ENCODE measurements at places on chromosomes 2 and 18. TPM values are rescaled to one million over a fixed set of nuclear protein-coding genes. Genes with fewer than 3 reads are reported as not detected.
A peak's percentile ranks its signal among the peaks of the same experiment; 100 is the strongest.

- ATAC-seq = no peak
Observed at GRCh38 chr2:24571828-24572442, 80.9 kb downstream of the NCOA1 start.

GRCh38 chr2:130341562-130342019, 1.1 kb upstream of the IMP4 start:
- ATAC-seq = no peak

DNA sequence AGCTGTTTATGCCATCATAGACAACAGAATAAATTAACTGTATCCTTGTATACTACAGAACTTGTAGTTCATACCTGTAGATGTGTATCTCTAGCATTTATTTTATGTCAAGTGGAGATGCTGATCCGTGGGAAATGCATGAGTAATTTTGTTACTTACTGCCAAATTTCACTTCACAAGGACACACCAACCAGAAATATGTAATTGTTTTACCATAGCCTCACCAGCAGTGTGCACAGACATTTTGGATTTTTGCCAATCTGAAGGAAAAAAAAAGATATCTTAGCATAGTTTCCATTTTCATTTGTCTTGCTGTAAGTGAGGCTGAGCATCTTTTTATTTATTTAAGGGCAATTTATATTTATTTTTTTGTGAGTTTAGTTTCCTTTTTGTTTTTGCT, 265.1 kb upstream of the OSR1 start:
- ATAC-seq = no peak

GRCh38 chr2:218727502-218728165, 17.0 kb downstream of the TTLL4 start:
- ATAC-seq = no peak

DNA sequence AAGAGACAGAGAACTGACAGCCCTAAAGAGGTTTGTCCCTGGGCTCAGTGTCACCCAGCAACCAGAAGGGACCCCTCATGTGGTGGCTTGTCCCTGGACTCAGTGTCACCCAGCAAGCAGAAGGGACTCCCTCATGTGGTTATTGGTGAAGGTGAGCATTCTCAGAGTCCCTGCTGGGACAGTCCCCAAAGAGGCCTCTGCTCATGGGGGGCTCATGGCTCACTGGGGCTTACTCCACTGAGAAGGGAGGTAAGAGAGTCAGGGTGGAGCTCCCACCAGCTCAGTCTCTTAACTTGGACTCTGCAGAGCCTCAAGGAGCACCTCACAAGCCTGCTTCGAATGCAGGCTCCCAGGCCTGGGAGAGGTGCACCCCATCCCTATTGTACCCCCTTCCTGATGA, 145.2 kb upstream of the COPS8 start:
- no peak for ATAC-seq

- no peak for ATAC-seq
Observed at GRCh38 chr2:84238907-84239306, 220.2 kb downstream of the SUCLG1 start.

DNA sequence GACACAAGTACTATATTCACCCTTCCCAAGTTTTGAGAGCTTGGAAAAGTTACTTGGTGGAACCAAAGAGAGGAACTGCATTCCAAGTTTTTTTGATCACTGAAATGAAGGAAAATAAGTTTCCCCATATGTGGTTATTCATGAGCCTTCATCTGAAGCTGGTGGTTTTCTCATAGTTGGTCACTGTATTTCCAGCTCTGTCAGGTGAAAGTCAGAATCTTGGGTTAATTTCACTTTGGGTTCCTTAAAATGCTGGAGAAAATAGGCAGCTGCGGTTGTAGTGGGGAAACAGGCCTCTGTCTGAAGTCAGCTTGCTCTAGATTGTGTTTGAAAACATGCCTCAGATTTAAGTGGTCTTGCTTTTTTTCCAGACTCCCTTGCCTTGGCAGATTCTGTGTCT, 200.5 kb downstream of the HRH4 start:
- no peak for ATAC-seq

DNA sequence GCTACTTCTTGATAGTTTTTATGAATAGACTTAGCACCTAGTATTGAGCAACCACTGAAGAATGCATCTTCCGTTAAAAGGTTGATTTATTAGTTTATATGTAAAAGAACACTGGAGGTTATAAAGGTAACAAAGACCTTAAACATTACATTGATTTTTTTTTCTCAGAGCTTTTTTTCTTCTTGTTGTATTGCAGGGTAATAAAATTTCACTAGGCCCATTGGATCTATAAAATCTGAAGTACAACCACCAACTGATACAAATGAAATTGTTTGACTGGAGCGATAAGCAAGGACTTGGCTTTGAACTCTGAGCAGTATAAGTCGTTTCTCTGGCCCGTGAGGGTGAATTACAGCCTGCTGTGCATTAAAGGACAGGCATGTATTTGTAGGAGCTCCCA, 344.0 kb downstream of the LRRTM1 start:
- ATAC-seq = no peak

DNA sequence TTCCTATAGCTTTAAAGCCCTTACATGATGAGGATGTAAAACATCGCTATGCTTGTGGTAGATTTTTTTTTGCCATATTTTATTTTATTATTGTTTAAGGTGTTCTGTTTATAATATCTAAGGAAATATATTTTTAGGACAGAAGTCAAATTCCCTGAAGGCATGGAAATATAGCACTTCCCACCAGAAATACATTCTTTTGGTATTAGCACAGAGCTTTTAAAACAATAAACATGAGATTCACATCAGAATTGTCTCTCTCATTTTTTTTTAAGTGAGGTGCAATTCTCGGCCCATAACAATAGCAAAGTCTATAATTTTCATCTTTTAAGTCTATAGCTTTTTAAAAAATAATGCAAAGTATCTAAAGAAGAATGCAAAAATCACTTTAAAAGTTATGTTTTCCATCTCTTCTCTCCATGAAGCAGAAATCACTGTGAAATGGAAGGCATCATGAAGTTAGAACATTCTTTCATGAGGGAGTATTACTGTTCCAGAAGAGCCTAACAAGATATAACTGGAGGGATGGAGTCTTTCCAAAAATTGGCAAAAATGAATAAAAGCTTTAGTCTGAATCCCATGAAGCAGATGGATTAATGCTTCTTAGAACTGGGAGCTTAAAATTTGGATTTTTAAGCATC, 283.6 kb upstream of the TRIB2 start:
- ATAC-seq = no peak

- ATAC-seq = no peak
Observed at GRCh38 chr18:8238507-8238906, 370.7 kb upstream of the RAB12 start.

- no peak for ATAC-seq
Observed at GRCh38 chr18:67199993-67200617, 316.4 kb downstream of the DSEL start.

GRCh38 chr2:20146401-20146800, 78.5 kb downstream of the SDC1 start:
- no peak for ATAC-seq

DNA sequence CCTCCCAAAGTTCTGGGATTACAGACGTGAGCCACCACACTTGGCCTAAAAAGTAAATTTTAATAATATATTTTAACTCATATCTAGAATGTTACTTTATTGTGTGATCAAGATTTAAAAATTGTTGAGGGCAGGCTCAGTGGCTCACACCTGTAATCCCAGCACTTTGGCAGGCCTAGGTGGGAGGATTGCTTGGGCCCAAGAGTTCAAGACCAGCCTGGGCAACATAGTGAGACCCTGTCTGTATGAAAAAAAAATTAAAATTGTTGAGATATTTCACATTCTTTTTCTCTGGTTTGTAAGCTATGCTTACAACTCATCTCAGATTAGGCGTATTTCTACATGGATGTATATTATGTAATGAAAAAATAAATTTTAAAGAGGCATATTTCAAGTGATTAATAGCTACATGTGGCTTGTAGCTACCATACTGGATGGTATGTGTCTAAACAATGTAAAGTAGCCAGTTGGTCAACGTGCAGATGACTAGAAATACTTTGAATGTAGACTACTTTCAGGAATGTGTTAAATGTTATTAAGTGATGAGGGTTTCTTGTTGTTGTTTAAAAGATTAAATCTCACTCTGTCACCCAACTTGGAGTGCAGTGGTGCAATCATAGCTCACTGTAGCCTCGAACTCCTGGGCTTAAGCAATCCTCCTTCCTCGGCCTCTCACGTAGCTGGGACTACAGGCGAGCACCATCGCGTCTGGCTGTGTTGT, 5.9 kb downstream of the RAB10 start:
- ATAC-seq = no peak

DNA sequence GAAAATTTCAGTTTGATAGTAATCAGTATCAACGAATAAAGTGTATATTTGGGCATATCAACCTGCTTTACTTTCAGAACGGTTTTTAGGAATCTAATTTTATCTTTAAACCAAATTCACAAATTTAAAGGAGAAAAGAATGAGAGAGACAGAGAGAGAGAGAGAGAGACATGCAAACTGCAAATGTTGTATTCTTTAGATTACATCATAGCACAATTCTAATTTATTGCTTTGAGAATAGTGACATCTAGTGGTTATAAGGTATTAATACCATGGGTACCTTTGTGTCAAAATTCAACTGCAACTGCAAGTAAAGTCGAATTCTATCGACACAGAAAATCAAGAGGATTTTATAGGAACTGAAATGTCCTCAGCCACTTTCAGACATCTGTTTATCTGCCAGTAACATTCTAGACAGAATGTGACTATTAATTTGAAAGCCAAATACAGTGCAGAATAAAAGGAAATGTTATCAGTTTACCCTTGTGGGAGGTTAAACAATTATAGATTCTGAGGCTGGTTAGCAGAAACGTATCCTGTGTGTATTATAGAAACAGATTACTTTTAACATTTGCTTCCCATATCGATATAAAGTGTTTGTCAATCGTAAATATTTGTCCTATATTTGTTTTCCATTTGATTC, 529.8 kb upstream of the VRK2 start:
- ATAC-seq = no peak

DNA sequence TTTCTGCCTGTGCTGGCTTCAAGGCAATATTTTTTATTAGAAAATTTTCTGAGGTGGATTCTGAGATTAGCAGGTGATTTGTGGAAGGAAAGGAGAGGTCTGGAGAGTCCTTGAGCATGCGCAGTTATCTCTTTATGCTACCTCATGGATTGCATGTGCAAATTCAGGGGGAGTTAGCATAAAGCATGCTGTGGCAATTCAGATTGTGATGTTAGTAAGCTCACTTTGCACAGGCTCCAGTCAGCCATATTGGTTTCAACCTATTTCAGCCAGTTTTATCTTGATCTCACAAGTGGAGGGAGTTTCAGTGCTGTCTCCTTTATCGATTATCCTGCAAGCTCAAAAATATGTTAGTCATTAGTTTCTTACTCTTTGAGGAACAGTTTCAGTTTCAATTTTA, 2012.3 kb upstream of the PIK3C3 start:
- no peak for ATAC-seq

DNA sequence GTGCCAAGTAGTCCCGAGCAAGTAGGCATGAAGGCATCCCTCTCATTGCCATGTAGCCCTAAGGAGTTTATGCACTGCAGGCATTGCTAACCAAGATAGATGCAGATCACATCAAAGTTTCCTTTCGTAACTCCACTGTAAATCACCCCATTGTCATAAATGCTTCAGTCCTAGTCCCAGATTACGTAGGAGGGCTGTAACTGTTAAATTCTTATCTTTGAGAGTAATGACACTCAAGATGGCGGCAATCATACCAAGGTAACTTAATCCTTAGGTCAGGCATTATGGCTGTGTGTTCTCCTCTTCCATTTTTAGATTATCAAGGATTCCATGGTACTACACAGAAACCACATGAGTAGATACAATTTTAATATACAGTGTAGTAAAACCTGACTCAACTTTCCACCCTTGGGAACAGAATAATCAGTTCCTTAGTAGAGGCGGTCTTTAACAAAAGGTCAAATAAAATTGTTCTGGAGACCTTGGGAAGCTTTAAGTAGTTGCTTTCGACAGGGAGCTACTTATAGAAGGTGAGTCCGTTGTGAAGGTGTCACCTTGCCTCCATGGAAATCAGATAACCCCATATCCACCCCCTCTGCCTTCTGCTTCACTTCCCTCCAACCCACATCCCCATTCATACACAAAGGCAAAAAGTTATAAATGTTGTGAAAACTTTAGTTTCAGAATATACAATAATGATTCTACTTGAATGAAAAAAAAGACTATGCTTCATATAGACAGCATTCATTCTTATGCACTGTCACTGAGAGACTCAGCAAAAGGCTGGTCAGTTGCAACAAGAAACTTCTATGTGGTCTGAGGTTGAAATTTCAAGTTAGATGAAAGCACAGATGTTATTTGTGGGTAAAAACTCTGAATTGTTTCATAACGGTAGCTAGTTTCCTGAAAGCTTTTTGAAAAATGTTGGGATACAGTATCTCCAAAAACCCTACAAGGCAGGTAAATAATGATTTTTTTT, 64.8 kb upstream of the GALNT5 start:
- ATAC-seq = no peak

DNA sequence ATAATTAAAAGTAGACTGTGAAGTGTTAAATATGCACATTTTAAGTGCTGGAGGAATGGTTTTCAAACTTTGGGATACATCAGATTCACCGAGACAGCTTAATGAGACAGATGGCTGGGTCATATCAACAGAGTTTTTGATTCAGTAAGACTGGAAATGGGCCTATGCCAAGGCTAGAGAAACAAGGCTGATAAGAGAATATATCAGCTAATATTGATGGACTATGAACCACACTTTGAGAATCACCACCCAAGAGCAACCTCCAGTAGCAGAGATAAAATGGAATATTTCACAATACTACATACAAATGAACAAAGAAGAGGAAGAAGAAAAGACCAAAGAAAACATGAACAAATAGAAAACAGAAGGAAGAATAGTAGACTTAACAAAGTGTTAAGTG, 450.2 kb upstream of the KLHL29 start:
- no peak for ATAC-seq

GRCh38 chr2:102147935-102148334, 5.4 kb downstream of the IL1R1 start:
- peak; percentile 66 for ATAC-seq

DNA sequence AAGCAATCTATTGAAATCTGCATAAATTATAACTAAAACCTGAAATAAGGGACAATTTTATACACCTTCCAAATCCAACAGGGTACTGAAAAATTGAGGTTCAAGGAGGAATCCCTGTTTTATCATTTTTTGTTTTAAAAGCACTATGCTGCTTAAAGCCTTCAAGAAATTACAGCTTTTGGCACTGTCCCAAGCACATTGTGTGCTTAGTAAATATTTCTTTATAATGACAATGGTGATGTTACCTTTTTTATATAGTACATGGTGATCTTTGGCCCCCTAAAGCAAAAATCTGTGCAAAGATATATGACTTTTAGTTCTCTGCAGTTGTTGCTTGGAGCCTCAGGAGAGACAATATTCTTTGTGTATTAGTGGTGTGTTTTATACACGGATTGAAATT, 71.6 kb upstream of the EFEMP1 start:
- ATAC-seq = no peak

- no peak for ATAC-seq
Observed at GRCh38 chr2:241768850-241769249, 7.8 kb upstream of the GAL3ST2 start.

GRCh38 chr2:203580844-203581243, 45.7 kb upstream of the RAPH1 start:
- no peak for ATAC-seq

- ATAC-seq = no peak
Observed at GRCh38 chr2:23782646-23783045, 144.3 kb downstream of the ATAD2B start.

GRCh38 chr2:43839776-43840564, 1.2 kb downstream of the ABCG8 start:
- ATAC-seq = no peak

LBH gene
- total RNA-seq = 508 TPM

ACADL gene
- 1.1 TPM for total RNA-seq

REG3G gene
- total RNA-seq = not detected

IGFBP5 gene
- 1,402 TPM for total RNA-seq

SCG2 gene
- total RNA-seq = 5.5 TPM

CYP26B1 gene
- total RNA-seq = 0.96 TPM

PMAIP1 gene
- total RNA-seq = 2.7 TPM

CXCR1 gene
- total RNA-seq = not detected
